ENCODE measurements at places on chromosomes 6 and 20.

GRCh38 chr20:59007665-59008511 is 834 bp upstream of the CTSZ start:
- no peak for DNase-seq

- DNase-seq = no peak
Measured at GRCh38 chr6:84066536-84066935, 33.0 kb downstream of the MRAP2 start.

GRCh38 chr20:11447371-11448100 is 470.2 kb upstream of the BTBD3 start:
- no peak for DNase-seq

- DNase-seq = no peak
Measured at GRCh38 chr6:75157336-75157735, 48.5 kb downstream of the COL12A1 start.

- no peak for DNase-seq
Measured at GRCh38 chr20:18057994-18058349, 256 bp upstream of the OVOL2 start.

GRCh38 chr6:14035071-14035847 is 82.3 kb upstream of the CD83 start:
- DNase-seq = no peak

- no peak for DNase-seq
Measured at GRCh38 chr6:168796106-168796505, 355.1 kb downstream of the SMOC2 start.

- DNase-seq = no peak
Measured at GRCh38 chr6:27562027-27562410, 89.1 kb upstream of the ZNF184 start.

DNA sequence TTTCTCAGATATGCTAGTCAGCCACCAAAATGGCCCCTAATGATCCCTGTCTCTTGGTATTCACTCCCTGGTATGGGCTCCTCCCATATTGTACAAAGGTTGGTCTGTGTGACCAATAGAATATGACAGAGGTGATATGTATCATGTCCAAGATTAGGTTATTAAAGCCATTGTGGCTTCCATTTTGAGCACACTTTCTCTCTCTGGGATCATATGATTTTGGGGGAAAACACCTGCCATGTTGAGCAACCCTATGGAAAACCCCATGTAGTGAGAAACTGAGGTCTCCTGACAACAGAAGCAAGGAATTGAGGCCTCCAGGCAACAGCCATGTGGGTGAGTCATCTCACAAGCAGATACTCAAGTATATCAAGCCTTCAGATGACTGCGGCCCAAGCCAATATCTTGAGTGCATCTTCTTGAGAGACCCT is 7.1 kb upstream of the ZNF318 start:
- no peak for DNase-seq

- no peak for DNase-seq
Measured at GRCh38 chr6:131014080-131014776, 48.8 kb downstream of the EPB41L2 start.

GRCh38 chr20:11235058-11235457 is 561.3 kb upstream of the JAG1 start:
- no peak for DNase-seq

DNA sequence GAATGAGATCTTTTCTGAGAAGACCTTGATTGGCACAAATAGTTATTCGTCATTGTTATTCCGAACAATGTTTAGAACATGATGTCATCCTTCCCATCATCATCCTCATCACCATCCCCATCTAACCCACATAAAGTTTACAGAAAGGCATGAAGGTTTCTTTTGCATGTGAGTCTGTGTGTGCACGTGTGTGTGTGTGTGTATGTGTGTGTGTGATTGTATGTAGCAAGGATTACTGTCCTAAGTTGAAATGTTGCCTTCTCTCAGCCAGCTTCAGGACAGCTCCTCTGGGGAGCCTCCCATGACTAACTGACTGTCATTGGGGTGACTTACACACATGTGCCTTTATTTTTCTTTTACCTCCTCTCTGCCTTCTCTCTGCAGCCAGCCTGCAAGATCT is 113.5 kb downstream of the SLC22A3 start:
- no peak for DNase-seq

DNA sequence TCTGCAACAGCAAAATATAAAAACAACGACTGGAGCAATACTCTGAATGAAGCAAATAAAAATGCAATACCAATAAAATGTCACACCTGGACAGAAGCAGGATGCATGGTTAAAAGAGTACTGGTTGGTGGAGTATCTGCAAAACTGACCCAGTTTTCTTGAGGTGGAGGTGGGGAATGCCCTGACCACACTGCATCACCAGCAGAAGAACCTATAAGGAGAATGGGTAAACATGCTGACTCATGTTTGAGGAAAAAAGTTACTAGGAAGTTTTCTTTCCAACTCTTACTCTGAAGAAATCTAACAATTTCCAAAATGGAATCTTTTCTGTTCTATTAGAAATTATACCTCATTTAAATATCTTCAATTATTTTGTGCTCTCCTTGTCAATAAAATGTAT is 43.6 kb downstream of the REPS1 start:
- DNase-seq = no peak

GRCh38 chr6:155495011-155495768 is 39.6 kb upstream of the NOX3 start:
- DNase-seq = no peak

GRCh38 chr6:66558189-66558588 is 851.2 kb upstream of the EYS start:
- no peak for DNase-seq

DNA sequence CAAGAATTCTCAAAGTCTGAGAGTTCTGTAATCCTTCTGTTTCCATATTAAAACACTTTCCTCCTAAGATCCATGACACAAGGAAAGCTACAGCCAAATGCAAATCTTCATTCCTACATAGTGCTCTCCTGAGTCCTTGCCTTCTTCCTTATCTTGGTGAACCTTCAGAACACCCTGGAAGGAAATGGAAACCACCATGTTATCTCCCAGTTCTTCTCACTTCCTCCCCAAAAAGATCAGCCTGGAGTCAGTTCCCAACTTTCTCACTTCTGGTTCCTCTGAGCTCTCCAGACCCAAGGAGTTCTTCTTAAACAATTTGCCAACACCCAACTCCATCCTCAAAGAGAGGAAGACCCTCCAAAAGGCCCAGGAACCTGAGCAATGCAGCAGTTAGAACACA is 193.3 kb upstream of the CCN2 start:
- DNase-seq = no peak

DNA sequence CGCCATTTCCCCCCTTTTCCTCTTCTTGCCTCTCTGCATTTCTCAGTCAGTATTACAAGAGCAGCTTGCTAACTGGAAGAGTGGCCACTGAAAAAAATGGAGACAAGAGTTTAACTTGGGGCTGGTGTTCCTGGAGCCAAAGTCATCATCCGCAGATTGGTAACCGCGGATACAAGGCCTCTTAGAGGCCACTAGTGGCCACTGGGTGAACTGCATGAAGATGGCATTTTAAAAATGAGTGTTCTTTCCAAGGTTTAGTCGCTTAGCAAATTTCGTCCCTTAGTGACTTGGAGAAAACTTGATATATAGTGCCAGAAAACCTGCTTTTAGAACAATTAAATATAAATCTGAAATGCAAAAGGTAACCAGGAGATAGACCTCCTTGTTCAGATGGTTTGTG is 4.8 kb downstream of the F13A1 start:
- no peak for DNase-seq

DNA sequence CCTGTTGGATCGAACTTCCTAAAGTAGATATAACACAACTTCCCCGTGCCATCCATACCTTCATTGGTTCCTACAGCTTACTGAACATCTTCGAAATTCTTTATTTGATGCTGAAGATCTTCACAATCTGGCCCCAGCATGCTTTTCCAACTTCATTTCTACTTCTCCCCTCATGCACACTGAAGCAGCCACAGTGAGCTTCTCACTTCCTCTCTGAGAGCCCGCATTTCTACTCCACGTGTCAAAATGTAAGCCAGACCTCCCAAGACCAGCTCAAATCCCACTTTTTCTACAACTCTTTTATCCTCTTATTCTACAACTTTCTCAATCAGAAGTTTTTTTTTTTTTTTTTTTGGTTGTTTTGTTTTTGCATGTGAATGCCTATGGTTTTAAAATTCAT is 254.7 kb downstream of the GMPR start:
- no peak for DNase-seq

- DNase-seq = no peak
Measured at GRCh38 chr6:68087399-68088133, 547.5 kb upstream of the ADGRB3 start.

- no peak for DNase-seq
Measured at GRCh38 chr20:40687384-40688128, 1.5 kb downstream of the MAFB start.

- no peak for DNase-seq
Measured at GRCh38 chr20:31642837-31643236, 5.1 kb downstream of the COX4I2 start.

DNA sequence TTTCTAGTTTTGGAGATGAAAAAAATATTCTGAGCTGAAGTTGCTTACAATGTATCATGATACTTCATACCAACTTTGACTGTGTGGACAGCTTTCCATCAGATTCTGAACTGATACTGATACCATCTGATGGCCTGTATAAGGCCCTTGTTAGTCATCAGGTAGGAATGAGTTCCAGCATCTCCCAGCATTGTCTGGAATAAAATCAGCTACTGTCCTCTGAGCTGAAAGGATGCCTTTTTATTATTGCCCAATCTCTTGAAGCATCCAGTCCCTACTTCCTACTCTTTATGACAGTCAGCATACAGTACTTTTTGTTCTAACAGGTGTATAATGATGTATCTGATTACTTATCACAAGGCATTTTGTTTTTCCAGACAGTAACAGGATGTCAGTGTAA is 70.6 kb upstream of the EYA4 start:
- DNase-seq = no peak

DNA sequence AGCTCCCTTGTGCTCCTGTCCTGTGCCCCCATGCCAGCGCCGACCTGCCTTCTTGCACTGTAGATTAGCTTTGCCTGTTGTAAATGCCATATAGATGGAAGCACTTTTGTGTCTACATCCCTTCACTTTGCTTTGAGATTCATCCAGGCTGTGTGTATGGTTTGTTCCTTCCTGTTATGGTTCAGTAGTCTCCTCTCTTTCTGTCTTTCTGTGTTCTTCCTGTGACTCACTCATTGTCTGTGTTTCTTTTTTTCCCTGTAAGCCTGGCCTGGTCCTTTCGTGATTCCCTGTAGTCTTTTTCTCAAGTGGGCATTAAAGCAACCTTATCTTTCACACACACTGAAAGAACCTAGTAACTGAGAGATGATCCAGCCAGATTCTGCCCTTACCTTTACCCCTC is 66.6 kb downstream of the JARID2 start:
- DNase-seq = no peak

- no peak for DNase-seq
Measured at GRCh38 chr6:15879371-15880261, 216.8 kb upstream of the DTNBP1 start.

GRCh38 chr6:71410681-71411080 is 122.1 kb downstream of the OGFRL1 start:
- DNase-seq = no peak

DNA sequence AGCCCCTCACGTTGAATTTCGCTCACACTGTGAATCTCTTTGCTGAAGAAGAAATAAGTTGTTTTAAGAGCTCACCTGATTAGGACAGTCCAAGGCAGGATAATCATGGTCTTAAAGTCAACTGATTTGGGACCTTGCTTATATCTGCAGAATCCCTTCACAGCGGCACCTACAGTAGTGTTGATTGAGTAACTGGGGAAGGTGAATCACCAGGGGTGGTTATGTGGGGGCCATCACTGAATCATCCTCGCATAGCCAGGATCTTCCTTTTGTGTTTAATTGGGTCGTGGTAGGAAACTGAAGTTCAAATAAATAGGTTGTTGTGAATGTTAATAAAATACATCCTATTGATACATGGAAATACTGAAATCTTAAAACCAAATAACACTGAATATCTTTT is 20.2 kb upstream of the MICA start:
- DNase-seq = no peak

DNA sequence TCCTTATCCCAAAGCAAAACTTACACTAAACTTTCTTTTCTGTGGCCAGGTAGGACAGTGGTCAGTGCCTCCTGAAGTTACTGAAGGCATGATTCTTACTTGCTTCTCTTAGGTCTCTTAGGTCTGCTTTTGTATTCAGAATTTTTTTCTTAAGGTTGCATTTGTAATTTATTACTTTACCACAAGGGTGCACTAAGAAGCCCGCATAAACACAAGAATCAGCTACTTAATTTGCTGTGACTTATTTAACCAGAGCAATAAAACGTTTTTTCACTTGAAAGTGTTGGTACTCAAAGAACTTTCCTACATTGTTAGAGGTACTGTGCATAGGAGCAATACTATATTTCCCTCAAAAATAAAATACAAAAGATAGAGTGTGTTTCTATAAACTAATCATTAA is 75.4 kb upstream of the LAMA2 start:
- no peak for DNase-seq

DNA sequence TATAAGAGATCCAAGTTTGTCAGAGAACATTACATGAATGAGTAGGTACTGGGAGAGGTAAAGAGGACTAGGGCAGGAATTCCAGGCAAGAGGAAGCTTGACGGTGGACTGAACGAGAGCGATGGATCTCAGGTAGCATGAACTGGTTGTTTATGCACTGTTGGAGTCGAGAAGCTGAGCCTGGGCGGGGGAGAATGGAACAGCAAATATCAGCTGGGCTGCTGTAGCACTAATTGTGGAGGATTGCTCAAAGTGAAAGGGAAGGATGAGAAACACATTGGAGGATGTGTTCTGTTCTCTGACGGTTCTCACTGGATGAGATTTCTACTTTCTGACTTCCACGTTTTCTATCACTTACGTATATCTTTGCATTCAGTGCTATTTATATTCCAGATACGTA is 164.2 kb downstream of the PHF3 start:
- DNase-seq = no peak

DNA sequence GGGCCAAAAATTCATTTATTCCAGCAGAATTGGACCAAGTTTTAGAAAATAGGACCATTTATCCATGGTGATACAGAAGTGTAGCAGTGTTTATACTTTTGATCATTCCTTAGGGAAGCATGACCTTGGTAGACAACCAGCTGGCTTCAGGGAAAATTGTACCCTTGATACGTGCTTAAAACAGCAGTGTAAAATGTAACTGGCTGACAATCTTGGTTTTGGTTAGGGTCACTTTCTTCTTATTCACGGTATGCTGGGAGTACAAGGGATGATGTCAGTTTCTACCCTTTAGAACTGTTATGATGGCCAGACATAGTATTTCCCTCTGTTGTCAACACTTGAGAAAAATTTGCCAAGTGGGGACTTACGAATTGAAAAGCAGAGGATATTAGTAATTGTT is 157.1 kb downstream of the BCKDHB start:
- DNase-seq = no peak

GRCh38 chr6:97231911-97232310 is 51.1 kb downstream of the MMS22L start:
- no peak for DNase-seq

GRCh38 chr6:20696676-20697075 is 162.4 kb downstream of the CDKAL1 start:
- no peak for DNase-seq

- no peak for DNase-seq
Measured at GRCh38 chr20:62980380-62980960, 26.3 kb downstream of the BHLHE23 start.
